ENCODE measurements at places on chromosomes 12 and 14.

GRCh38 chr12:132190012-132190755, 45.9 kb downstream of the NOC4L start:
- DNase-seq: no peak

- DNase-seq: no peak
Observed at GRCh38 chr12:6813363-6813762, 8.3 kb upstream of the GPR162 start.

DNA sequence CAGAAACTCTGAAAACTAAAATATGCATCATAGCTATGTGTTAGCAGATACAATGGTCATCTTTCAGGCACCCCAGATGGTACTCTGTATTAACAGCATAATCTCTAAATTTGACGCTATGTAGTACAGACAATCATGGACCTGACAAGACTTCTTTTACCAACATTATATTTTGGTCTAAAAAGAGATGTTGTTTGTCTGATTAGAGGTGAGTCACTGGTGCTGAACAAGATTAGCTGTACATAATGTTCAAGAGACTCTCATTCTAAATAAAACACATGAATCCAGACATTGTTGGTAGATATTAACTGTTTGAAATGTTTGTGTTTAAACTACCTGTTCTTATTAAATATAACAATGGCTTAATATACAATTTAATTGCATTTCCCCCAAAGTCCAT, 146.4 kb upstream of the LMNTD1 start:
- DNase-seq: no peak

DNA sequence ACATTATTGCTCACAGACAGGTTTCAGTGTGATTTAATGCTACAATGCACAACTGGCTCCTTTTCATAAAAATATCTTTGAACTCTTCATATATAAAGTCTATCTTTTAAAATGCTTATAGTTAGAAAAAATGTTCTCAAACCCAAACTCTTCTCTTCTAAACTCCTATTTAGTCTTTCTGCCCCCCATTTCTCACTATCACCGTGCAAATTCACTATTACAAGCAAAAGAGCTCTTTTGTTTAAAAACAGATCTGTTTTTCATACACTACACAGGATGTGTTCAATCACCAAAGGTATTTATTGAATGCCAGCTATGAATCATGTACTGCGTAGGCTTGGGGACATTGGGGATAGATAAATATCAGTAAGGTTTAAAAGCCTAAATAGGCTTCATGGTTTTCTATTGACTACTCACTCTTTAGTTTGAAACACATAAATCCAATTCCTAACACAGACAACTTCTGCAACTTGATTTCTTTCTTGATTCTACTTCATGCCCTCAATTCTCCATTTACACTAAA, 692.3 kb downstream of the C12orf50 start:
- no peak for DNase-seq

DNA sequence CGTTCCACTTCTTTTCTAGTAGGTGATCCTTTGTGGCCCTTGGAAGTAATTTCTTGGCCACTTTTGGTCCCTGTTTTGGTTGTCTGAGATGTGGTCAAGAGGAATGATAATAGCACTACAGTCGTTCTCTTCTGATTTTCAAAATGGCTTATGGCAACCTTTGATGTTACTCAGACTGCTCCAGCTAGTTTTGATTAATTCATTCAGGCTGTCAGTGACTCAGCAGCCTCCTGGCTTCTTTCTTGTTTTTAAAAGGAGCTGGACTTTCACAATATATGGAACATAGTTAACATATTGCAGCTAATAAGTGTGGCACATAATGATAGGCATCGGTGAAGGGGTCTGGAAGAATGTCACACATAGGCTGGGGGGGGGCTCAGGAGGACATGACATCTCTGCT, 47.3 kb downstream of the WDR20 start:
- DNase-seq: peak; percentile 25

DNA sequence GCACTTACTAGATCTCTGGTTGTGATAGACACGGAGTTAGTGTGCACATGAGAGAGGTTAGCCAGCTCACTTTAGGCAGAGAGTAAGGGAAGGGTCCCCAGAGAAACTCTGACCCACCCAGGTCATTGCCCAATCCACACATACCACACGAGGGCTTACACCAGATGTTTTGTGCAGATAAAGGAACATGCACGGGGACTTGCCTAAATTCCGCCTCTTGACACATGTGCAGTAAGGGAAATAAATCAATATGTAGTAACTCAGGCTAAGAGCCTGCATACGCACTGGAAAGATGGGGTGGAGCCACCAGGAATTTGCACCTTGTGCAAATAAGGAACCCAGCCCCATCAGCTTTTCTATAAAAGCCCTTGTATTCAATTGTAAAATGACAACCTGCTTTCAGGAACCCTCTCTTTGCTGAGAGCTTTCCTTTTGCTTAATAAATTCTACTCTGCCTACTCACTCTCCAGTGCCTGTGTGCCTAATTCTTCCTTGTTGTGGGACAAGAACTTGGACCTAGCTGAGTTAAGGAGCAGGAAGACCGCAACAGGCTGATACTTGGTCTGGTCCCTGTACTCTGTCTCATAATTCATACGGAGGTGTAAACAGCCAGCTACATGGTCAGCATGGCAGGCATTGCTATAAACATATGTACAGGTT, 120.2 kb downstream of the EMP1 start:
- DNase-seq: no peak

DNA sequence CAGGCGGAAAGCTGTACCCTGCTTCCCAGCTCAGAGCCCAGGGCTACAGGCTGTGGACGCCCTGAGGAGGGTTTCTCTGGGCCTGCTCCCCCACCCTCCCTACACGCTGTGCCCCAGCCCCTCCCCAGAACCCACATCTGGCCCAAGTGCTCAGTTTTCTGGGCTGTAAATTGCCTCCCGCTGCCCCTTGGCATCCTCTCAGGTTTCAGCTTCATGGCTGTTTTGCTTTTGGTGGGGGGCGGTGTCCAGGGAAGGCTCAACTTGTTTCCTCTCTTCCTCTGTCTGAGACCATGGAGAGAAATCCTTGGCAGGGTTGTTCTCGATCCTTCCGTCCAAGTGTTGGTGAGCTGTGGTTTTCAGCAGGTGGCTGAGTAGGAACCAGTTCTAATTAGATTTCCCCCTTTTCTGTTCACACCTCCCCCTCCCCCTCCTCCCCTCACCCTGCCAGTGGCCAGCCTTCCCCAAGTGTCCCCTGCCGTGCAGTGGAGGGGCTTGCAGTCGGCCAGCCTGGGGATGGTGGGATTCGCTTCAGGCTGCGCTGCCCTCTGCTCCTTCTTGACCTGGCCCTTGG, 61.8 kb downstream of the TSPAN9 start:
- no peak for DNase-seq

DNA sequence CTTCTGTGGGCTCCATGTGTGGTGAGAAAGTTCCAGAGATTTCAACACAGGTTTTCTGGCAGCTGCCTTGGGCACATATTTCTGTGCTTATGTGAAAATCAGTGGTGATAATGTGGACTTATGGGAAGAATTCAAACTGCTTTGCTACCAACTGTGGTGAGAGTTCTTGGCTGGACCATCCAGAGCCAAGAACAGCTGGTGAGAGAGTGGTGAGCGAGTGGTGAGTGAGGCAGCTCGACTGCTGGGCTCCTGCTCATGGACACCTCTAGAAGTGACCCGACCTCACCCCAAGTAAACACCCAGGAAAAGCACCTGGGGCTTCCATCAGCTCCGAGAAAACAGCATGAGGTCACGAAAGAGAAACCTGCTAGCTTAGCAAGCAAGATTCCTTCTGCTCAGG, 106.4 kb downstream of the PIWIL1 start:
- DNase-seq: no peak

- DNase-seq: no peak
Observed at GRCh38 chr14:58944968-58945356, 243.5 kb upstream of the DAAM1 start.

- no peak for DNase-seq
Observed at GRCh38 chr12:93323625-93324329, 53.9 kb upstream of the NUDT4 start.

- DNase-seq: no peak
Observed at GRCh38 chr12:81991868-81992267, 232.7 kb upstream of the PPFIA2 start.

DNA sequence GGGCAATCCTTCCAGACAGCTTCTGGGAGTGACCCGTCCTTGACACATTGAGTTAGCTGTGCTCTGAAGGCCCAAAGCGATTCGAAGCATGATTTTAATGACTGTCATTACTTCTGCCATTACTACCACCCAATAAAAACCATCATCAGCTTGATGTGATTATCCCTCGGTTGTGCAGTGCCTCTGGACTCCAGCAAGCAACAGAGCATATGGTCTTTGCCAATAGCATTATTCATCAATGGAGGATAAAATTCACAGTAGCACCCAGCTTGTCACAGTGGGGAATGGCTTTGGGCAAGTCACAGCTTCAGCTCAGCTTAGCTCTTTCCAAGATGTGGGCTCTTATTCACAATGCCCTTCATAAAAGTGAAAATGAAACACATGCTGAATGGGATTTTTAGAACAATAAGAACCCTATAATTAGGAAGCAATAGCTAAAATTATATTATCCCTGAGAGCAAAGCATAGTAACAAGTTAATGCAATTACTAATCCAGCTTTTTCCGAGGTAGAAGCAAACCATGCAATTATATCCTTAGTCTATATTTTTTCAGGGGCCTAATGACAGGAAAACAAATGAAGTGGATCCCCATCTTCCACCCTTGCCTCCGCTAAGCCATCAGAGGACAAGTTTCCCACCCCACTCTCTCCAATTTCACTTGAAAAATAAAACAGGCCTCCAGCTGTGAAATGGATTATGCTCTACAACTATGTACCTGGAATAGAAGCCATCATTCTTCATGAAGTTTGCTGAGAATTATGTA, 163.0 kb upstream of the EEA1 start:
- DNase-seq: no peak

DNA sequence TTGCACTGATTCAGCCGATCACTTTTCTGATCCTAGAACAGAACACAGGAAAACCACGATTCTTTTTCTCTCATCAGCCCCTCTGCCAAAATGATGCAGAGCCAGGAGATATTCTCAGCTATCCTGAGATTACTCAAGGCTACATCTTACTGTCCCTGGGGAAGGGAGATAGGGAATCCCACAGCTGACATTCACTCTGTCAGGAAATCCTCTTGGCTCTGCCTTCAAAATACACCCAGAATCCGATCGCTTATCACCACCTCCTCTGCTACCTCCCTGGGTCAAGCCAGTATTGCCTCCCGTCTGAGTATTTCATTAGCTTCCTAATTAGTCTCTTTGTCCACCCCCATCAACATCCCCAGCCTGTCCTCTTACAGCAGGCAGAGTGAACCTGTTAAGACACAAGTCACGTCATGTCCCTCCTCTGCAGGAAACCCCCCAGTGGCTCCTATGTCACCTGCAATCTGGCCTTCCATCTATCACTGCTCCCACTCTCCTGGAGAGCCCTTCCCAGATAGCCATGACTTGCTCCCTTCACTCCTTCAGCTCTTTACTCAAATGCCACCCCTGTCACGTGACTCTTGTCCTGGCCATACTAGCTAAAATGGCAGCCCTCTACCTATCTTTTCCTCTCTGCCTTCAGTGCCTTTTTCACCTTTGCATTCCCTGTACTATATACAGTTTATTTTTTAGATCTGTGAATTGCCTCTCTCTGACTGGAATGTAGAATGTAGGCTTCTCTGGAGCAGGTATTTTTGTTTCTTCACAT, 70.3 kb downstream of the GALNT4 start:
- no peak for DNase-seq

GRCh38 chr12:8951744-8952143, 2.3 kb upstream of the M6PR start:
- DNase-seq: no peak

GRCh38 chr12:62947364-62947763, 12.4 kb upstream of the PPM1H start:
- no peak for DNase-seq

- no peak for DNase-seq
Observed at GRCh38 chr12:121511916-121512315, 68.9 kb downstream of the KDM2B start.

Measured in midbrain (tissue), 1 donor.